Stimulated activated CD4-positive, alpha-beta T cell treated with anti-CD3 and anti-CD28 coated beads, Interleukin-4, amount 100 ng/mL, for 1 hour (primary cell): ENCODE measurements at places on chromosomes 11 and 22.

DNA sequence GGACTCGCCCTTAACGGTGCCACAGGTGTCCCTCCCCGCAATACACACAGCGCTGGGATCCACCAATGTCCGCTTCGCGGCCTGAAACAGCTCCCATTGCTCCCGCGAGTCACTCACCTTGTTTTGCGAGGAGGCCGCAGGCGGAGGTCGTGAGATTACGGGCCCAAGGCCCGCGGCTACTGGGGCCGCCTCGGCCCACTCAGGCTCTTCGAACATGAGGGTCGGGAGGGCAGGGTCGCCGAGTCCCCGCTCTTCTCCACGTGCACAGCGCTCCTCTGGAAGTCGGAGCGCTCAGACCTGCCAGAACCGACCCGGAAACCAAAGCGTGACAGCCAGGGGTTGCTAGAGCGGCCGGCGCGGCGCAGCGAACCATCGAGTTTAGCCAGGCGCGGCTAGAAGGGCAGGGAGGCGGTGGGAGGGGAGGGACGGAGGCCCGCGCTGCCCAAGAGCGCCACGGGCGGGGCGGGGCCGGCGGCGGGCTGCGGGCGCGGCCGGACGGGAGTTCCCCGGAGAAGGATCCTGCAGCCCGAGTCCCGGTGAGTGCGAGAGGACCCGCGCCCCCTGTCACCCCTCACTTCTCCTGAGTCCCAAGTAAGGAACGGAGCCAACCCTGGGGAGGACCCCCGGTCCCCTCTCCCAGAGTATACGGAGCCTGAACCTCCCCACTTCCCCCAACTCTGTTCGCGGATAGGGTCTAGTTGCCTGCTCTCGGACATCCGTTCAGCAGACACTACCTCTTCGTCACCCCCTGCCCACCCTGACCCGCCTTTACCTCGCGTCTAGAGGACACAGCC, at the start of the genes ILK and RRP8:
Gene ILK (plus strand): TSS at position 488 of the 794 bp plus-strand sequence. CDS start 498 bp downstream, outside the sequence.
Gene RRP8 (minus strand): TSS at position 330 of the 794 bp plus-strand sequence. CDS start 114 bp downstream, at position 216.
- DNase-seq = peak; percentile 86

- DNase-seq = no peak
Measured at GRCh38 chr11:8733852-8734251, 51.3 kb downstream of the RPL27A start.

DNA sequence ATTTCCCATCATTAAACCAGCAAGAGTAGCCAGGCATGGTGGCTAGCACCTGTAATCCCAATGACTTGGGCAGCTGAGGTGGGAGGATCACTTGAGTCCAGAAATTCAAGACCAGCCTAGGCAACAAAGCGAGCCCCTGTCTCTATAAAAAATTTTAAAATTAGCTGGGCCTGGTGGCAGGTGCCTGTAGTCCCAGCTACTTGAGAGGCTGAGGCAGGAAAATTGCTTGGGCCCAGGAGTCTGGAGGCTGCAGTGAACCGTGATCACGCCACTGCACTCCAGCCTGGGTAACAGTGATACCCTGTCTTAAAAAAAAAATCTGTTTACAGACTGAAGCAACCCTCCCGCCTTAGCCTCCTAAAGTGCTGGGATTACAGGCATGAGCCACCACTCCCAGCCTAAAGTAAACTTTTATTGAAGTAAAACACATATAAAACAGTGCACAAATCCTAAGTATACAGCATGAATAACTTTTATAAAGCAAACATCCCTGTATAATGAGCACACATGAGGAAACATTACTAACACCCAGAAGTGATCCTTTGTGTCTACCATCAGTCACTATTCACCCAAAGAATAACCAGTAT, 12.6 kb downstream of the UCP3 start:
- no peak for DNase-seq

DNA sequence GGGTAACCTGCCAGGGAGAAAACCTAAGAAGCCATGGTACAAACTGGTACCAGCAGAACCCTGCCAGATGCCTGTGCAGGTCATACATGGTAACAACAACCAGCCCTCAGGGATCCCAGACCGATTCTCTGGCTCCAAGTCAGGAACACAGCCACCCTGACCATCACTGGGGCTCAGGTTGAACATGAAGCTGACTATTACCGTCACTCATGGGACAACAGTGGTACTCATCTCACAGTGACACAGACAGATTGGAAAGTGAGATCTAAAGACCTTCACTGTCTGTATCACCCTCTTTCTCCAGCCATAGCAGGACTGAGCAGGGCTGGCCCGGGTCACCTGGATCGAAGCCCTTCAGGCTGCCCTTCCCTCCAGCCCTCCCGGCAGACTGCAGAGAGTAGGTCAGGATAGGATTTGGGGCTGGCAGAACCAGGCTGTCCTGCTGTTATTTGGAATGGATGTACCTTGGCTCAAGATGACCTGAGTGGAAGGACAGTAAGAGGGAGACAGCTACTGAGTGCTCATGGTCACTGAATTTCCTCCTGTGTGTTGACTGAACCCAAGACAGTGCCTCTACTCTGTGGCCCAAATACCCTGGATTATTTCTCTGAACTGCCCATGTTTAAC, 94.7 kb downstream of the GGTLC2 start:
- DNase-seq = no peak

GRCh38 chr11:72586321-72587090, 87.7 kb downstream of the PDE2A start:
- DNase-seq = no peak

GRCh38 chr22:26045051-26045450, 124.2 kb upstream of the SEZ6L start:
- no peak for DNase-seq

DNA sequence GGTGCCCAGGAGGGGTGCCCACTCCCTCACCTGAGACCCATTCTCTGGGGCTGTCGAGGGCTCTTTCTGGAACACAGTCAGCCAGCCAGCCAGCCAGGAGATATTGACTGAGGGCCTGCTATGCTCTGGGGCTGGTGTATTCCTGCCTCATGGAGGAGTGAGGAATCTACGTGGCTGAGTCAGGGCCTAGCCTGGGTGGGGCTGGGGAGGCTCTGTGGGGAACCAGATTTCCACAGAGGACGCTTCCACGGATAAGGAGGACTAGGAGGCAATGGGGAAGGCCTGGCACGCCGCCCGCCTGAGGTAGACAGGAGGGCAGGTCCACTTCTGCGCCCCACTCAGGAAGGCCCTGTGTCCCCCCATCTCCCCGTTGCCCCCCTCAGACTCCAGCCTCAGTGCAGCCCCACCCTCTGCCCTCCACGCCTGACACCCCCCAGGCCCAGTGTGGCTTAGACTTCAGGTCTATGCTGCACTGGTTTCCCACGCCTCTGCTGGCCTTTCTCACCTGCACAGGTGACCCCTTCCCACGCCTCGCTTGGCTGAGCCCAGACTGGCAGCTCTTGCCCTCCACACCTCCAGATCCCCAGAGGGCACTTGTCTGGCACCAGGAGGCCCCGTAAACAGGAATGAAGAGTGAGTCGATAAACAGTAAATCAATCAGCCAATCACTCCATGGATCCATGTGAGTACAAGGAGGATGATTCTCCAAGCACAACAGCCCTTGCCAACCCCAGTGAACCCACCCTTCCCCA, 37.5 kb downstream of the MACROD1 start:
- no peak for DNase-seq

GRCh38 chr22:26751217-26751616, 93.8 kb downstream of the MIAT start:
- no peak for DNase-seq

DNA sequence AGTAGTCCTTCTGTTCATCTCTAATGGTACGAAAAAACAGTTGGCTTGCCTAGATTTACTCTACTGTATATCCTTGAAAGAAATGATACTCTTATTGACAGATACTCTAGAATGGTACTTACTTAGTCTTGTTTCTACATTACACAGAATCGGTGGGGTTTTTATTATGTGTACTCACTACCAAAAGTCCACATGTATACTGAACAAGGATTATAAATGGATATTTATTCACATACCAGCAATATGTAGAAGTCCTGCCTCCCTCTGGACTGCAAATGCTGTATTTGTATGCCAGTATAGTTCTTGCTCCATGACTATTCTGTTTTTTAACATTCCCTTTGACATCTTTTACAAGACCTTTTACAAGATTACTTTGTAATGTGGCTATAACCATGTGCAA, 13.9 kb downstream of the PCF11 start:
- no peak for DNase-seq

GRCh38 chr11:77876045-77876444, 55.1 kb downstream of the AAMDC start:
- DNase-seq = no peak

DNA sequence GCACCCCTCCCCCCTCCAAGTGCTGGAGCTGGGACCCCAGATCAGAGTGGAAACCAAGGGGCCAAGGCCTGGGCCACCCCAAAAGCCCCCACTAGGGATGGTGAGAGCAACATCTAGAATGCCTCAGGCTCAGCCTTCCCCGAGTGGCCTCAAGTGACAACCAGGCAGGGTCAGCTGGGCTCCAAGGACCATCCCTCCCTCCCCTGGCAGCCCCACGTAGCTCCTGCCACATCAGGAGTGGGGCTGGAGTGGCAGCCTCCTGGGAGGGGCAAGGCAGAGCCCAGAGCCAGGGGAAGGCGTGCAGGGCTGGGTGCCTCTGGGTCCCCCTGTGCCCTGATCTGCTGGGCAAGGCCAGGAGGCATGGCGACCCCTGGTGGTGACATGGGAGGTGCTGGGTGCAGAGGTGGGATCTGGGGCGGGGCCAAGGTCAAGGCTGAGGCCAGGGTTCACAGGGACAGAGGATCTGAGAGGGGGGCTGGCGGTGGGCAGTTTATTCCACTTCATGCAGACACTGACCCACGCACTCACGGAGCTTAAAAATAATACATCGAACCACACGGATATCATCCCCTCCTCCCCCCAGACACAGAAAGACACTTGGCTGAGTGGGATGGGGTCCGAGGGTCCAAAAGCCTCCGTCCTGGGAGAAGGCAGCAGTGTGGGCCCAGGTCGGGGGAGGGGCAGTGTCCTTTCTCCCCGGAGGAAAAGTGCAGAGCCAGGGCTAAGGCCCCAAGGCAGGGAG, 15.8 kb upstream of the EHD1 start:
- DNase-seq = peak; percentile 96

GRCh38 chr22:24093855-24094254, 82.8 kb downstream of the CABIN1 start:
- DNase-seq = no peak

DNA sequence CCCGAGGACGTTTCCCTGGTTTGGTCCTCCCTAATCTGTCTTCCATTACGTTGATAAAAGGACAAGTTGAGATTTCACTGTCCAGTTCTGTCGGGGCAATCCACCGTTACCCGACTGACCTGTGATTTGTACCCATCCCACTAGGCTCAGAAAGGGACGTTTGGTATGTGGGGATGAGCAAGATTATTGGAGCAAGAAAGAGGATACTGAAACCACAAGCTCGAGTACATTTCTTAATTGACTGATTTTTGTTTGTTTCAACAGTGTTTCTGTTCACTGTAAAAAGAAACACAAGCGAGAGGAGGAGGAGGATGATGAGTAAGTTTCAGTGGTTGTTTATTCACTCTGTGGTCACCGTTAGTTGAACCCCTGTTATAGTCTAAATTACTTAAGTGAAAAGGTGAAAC, 969 bp downstream of the CCDC117 start:
- no peak for DNase-seq

DNA sequence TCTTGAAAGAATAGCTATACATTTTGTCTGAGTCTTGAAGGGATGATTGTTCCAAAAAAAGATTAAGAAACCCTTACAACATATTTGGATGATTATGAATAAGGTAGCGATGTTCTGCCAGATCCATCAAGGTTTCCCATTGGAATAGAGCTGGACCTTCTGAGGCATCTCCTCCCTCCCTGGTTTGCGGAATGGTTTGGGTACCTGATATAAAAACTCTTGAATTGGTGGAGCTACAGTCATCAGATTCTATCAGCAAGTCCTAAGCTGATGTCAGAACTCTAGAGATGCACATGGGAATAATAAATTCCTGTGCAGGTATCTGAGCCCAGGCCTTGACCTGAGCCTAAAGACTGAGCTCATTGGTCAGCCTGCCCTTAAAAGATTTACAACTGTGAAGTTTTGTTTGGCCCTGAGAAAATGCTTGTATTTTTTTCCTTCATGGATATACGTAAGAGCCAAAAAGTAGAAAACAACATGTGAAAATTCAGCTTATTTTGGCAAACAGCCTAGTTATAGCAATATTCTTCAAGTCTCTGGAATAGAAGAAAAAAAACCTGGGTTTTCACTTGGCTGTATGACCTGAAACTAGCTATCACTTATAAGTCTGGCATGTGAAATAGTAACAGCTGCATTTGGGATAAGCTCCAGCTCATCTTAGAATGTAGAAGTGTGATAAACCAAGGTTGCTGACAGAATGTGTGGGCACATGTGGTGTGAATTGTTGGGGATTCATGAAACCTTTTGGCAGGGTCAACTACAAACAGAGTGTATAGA, 265.7 kb upstream of the CTSC start:
- DNase-seq = no peak
